ENCODE measurements at places on chromosomes 1 and 21.

DNA sequence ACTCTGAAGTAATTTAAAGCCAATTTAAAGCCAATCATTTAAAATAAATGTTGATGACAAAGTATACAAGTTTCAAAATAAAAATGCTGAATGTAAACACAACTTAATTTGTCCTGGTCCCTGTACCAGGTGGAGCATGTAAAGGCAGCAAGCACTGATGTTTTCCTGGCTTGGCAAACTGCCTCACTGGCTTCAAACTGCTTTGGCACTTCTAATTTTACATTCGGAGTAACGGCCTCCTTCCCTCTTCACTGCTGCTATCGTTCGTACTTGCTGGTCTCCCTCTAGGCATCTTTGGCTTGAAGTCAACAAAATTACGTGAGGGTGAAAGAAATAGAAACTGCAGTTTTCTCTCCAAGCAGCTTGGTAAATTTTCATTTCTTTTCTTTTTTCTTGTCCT is 287.9 kb downstream of the LTN1 start:
- no peak for DNase-seq

- DNase-seq = no peak
These were observed 69.2 kb downstream of the MORN1 start for GRCh38 chr1:2322065-2322571.

GRCh38 chr1:54607821-54608565 is 15.3 kb downstream of the FAM151A start:
- DNase-seq = no peak

GRCh38 chr1:30198795-30199403 is 524.5 kb downstream of the MATN1 start:
- no peak for DNase-seq

GRCh38 chr1:92094090-92094489 is 13.9 kb downstream of the BTBD8 start:
- no peak for DNase-seq

DNA sequence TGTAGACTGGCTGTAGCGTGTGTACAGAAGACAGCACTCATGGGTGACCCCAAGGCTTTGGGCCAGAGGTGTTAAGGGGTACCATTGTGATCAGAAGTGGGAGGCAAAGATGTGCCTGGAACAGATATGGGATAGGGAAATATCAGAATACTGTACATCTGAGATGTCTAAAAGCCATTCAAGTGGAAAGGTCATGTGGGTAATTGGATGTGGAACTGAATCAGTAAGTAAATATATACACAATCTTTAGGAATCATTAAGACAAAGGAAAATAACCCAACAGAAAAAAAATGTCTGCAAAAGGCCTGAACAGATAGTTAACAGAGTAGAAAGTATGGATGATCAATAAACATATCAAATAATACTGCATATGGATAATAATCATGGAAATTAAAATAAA is 26.5 kb downstream of the OR13G1 start:
- DNase-seq = no peak

- no peak for DNase-seq
These were observed 362.2 kb downstream of the SRGAP2C start for GRCh38 chr1:121546830-121547591.

- no peak for DNase-seq
These were observed 105.5 kb upstream of the SPAG17 start for GRCh38 chr1:118290571-118290970.

GRCh38 chr1:71967670-71968069 is 314.7 kb downstream of the NEGR1 start:
- DNase-seq = no peak

GRCh38 chr1:205294175-205294917 is 27.2 kb downstream of the NUAK2 start:
- no peak for DNase-seq

GRCh38 chr21:15080526-15080925 is 15.7 kb upstream of the NRIP1 start:
- no peak for DNase-seq

- no peak for DNase-seq
These were observed 2.4 kb downstream of the PGD start for GRCh38 chr1:10401281-10401680.

DNA sequence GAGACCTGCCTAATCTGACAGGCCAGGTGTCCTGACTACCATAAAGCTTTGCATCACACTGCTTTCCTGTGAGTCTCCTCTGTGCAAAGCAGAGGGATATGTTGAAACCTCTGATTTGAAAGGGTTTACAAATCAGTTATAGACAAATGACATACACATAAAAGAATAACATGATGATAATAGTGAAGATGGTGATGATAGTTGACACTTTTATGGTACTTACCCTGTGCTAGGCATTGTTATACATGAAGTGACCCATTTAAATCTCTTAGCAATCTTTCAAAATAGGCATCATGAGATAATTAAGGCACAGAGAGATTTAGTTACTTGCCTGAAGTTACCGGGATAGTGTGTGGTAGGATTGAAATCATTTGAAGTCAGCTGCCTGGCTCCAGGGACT is 34.1 kb upstream of the PKN2 start:
- DNase-seq = no peak

DNA sequence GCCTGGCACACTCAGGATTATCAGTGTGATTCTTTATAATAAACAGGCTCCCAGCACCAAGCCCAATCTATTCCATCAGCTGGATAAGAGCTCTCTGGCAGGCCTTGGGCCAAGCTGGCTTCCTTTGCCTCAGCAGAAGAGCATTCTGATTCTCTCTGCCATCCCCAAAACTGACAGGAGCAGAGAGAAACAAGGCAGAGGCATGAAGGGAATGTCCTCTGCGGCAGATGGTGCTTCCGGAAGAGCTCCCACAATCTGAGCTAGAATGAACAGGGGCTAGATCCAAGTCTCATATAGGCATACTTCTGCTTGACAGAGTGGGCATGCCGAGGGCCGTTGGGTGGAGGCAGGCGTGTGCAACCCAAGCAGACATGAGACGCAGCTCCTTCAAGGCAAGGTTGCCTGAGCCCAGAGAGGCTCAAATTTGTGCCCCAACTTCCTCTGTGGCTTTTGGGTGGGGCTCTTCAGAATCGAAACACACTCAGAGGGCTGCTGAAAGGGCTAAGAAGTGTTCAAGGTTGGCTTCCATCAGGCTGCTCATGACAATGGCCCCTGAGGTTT is 4.0 kb downstream of the CAPN2 start:
- no peak for DNase-seq

DNA sequence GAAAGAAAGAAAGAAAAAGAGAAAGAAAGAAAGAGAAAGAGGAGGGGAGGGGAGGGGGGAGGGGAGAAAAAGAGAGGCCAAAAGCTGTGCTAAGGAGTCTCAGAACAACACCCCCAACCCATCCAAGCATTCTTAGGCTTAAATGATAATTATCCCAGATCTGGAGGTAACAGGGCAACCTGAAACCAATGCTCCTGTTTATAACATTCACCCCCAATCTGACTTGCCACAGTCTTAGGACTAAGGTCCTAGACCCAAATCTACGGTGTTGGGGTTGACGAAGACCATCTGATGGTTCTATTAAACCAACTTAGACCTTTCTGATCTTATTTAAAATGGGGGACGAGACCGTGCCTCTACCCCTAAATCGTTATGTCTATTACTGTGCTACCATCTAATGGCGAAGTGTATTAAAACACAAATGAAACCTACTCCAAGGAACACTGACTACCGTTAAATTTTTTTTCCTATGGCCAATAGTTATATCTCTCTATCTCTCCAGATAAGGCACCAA is 119.3 kb upstream of the CDC42BPA start:
- DNase-seq = no peak

- no peak for DNase-seq
These were observed 98.4 kb upstream of the GADD45A start for GRCh38 chr1:67586596-67586995.

DNA sequence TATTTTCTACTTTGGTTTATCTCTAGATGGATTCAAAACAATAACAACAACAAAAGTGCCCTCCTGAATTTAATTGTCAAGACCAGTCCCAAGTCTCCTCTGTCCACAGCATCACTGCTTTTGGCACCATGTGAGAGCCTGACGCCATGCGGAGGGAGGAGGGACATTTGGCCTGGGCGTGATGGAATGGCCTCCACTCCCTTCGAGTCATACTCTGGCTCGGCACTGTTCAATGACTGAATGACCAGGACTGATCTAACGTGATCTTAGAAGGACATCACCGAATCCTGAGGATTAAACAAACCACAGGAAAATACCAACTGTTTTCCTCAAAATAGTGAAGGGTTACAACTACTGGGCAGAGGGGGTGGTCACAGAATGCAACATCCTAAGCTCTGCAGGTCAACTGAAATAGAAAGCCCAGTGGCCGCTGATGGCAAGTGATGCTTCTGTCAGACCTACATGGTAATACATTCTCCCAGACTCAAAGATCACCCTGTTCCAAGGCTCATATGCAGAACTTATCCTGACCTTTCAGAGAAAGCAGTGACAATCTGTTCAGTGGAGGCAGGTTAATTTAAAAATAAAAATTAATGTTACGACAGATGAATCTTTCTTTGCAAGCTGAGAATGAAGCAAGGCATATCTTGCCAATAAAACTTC is 19.1 kb downstream of the SRSF4 start:
- DNase-seq = no peak

DNA sequence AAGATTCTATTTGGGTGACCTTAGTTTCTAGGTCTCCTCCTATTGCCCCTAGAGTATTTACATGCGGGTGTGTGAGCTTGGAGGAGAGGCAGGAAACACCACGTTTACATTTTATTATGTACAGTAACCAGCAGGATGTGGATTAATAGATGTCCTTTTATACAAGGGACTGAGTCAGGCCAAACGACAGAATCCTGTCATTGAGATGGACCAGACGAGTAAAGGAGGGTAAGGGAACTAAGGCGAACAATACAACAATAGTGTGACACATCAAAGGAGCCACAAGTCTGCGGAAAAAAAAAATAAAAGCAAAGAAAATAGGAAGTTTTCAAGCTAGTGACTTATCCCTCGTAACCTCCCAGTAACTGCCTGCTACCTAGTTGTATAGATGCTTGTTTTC is 151.1 kb downstream of the GABPA start:
- DNase-seq = no peak

- DNase-seq = no peak
These were observed 75.0 kb upstream of the MRPS6 start for GRCh38 chr21:33998402-33998801.

GRCh38 chr1:92990828-92991227 is 29.6 kb upstream of the DIPK1A start:
- DNase-seq = no peak

GRCh38 chr1:168235548-168235885 is 9.7 kb downstream of the SFT2D2 start:
- no peak for DNase-seq

GRCh38 chr21:29939104-29939923 is 482 bp downstream of the GRIK1 start:
- DNase-seq = no peak

DNA sequence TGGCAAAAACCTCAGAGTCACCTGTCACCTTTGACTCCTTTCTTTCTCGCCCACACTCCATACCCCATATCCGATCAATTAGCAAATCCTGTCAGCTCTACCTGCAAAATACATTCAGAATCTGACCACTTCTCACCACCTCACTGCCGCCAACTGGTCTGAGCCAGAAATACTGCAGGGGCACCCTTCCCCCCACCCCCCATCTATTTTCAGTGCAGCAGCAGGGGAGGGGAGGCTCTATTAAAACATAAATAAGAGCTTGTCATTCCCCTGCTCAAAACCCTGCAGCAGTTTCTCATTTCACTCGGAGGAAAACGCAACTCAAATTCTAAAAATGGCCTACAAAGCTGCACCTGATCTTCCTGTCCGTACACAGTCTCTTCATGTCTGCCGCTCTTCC is 3.9 kb downstream of the PKLR start:
- no peak for DNase-seq

DNA sequence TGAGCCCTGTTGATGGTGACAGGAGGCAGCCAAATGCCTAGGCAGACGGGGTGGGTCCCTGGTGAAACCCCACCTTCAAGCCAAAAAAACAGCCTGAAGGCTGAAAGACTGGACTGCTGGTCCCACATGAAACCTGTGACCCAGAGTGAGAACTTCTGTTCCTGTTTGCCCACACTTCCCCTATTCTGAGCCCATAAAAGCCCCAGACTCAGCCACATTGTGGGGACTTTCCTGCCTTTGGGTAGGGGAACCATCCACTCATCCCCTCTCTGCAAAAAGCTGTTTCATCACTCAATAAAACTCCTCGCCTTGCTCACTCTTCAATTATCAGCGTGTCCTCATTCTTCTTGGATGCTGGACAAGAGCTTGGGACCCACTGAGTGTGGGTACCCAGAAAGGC is 25.2 kb downstream of the HTR6 start:
- DNase-seq = no peak

GRCh38 chr1:27285274-27285660 is 36.7 kb upstream of the TMEM222 start:
- no peak for DNase-seq

DNA sequence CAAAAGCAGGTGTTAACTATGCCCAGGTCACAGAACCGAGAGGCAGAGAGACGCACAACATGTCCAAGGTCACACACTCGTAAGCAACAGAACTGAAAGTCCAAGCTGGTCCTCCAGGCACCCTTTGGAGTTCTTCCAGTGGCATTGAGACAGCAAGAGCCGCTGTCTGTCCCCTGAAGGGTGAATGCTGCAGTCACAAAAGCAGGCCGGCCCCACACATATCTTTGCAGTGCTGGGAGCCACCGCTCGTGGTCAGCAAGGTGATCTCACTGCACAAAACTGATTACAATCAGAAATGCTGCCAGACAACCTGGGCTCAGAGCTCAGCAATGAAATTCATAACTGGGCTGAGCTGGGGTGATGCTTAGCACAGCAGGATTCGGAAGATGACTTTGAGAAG is 47.4 kb upstream of the RAB4A start:
- no peak for DNase-seq
